ENCODE measurements at places on chromosomes 3 and 15.

GRCh38 chr3:66140106-66140505 is 80.7 kb upstream of the SLC25A26 start:
- no peak for DNase-seq

GRCh38 chr3:113575206-113575605 is 42.9 kb downstream of the SIDT1 start:
- DNase-seq = no peak

DNA sequence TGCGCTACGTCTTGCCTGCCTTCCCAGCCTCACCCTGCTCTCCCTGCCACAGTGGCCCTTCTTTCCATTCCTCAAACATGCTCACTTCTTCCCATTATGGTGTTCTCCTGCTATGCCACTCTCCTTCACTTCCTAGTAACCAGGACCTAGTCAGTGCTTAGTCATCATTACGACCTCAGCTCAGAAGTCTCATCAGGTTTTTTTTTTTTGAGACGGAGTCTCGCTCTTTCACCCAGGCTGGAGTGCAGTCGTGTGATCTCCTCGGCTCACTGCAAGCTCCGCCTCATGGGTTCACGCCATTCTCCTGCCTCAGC is 149.5 kb downstream of the GREM1 start:
- DNase-seq = no peak

- DNase-seq = no peak
Observed at GRCh38 chr3:21100656-21101359, 650.2 kb downstream of the ZNF385D start.

- DNase-seq = no peak
Observed at GRCh38 chr3:176078906-176079305, 1118.4 kb downstream of the TBL1XR1 start.

GRCh38 chr3:73784686-73785392 is 160.1 kb upstream of the PDZRN3 start:
- DNase-seq = peak; percentile 81

DNA sequence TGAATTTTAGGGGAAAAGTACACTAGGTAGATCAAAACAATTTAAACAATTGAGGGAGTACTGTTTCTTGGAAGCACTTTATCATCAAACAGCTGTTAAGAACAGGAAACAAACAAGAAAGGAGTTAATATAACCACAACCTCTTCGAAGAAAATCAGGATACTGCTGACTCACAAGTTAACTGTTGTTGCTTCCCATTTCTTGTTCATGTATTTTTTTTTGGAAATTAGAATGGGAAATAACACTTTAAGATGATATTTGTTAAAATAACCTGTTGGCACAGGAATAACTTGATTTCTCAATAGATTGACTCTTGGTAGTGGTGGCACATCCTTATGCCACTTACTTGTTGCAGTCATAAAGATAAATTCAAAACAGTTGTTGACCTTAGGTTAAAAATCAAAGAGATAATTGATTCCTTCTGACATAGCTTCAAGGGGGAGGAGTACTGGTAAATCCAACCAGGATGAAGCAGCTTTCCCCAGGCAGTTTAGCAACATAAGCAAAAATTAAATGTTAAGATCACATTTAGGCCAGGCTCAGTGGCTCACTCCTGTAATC is 3.3 kb downstream of the BNIP2 start:
- DNase-seq = no peak

GRCh38 chr15:33963831-33964664 is 4.2 kb upstream of the CHRM5 start:
- DNase-seq = peak; percentile 72

Measured in foreskin melanocyte (primary cell).